ENCODE measurements at places on chromosomes 11 and 22.
A peak's percentile ranks its signal among the peaks of the same experiment; 100 is the strongest.

- no peak for DNase-seq
Observed at GRCh38 chr22:26357813-26358212, 71.2 kb upstream of the ASPHD2 start.

GRCh38 chr11:11966354-11966741 lies 42.1 kb downstream of the DKK3 start:
- no peak for DNase-seq

GRCh38 chr11:118885319-118885718 lies 1.6 kb downstream of the CXCR5 start:
- DNase-seq = no peak

- peak; percentile 15 for DNase-seq
Observed at GRCh38 chr11:11265994-11266606, 87.0 kb downstream of the CSNK2A3 start.

DNA sequence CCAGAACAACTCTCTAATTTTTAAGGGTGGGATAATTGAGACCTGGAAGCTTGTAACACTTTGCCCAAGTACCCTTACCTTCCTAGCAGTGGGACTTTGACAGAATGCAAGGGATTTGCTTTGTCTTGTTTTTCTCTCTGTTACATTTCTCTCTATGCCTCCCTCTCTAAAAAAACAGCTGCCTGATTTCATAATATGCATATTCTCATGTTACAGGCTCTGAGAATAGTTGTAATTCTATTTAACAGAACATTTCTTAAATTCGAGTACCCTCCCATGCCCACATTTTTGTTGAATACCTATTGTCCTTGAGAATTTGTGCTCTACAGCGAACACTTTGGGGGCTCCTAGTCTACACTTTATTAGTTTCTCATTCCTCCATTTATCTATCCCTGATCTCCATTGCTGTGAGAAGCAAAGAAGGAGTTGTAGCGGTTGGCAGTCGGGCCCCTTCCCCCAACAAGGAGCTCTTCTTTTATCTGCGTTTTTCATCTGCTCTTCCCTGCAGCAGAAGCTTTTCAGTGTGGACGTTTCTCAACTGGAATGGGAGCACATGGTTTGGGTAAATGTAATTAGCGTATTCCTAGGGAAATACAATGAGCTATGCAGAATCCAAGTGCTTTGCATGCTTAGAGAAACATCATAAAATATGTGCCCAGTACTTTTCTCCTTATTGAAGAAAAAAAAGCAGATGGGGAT lies 117.7 kb upstream of the CCDC90B start:
- DNase-seq = no peak

DNA sequence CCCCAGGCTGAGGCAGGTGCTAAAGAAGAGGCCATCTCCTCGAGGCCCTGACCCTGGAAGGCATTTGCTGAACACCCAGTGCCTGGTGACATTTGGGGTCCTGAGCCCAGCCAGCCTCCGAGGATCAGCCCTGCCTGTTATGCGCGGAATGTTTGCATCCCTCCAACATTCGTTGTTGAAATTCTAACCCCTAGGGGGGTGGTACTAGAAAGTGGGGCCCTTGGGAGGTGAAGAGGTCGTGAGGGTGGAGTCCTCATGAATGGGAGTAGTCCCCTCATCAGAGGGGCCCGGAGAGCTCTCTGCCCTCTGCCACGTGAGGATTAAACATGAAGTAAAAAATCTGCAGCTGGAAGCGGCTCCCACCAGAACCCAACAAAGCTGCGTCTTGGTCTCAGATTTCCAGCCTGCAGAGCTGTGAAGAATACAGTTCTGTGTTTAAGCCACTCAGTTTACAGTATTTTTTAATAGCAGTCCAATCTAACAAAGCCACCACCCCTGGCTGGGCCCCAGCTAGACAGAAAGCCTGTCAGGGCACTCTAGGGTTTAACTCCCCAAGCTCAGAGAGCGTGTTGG lies 35.3 kb upstream of the SEPTIN5 start:
- no peak for DNase-seq

DNA sequence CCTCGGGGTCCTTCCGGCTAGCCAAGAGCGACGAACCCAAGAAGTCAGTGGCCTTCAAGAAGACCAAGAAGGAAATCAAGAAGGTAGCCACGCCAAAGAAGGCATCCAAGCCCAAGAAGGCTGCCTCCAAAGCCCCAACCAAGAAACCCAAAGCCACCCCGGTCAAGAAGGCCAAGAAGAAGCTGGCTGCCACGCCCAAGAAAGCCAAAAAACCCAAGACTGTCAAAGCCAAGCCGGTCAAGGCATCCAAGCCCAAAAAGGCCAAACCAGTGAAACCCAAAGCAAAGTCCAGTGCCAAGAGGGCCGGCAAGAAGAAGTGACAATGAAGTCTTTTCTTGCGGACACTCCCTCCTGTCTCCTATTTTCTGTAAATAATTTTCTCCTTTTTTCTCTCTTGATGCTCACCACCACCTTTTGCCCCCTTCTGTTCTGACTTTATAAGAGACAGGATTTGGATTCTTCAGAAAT lies 1.9 kb upstream of the GCAT start:
- DNase-seq = peak; percentile 30

GRCh38 chr11:94401773-94402265 lies 600 bp upstream of the GPR83 start:
- DNase-seq = no peak

GRCh38 chr22:11605468-11605981 lies 3922.5 kb upstream of the OR11H1 start:
- DNase-seq = no peak

- DNase-seq = no peak
Observed at GRCh38 chr22:46455446-46455845, 82.0 kb downstream of the CELSR1 start.

GRCh38 chr11:30431127-30431814 lies 108.4 kb downstream of the ARL14EP start:
- DNase-seq = no peak

- no peak for DNase-seq
Observed at GRCh38 chr22:26385164-26385563, 43.9 kb upstream of the ASPHD2 start.

- DNase-seq = no peak
Observed at GRCh38 chr11:119671051-119671450, 57.9 kb downstream of the NECTIN1 start.

GRCh38 chr11:118223992-118224391 lies 819 bp downstream of the JAML start:
- DNase-seq = no peak

DNA sequence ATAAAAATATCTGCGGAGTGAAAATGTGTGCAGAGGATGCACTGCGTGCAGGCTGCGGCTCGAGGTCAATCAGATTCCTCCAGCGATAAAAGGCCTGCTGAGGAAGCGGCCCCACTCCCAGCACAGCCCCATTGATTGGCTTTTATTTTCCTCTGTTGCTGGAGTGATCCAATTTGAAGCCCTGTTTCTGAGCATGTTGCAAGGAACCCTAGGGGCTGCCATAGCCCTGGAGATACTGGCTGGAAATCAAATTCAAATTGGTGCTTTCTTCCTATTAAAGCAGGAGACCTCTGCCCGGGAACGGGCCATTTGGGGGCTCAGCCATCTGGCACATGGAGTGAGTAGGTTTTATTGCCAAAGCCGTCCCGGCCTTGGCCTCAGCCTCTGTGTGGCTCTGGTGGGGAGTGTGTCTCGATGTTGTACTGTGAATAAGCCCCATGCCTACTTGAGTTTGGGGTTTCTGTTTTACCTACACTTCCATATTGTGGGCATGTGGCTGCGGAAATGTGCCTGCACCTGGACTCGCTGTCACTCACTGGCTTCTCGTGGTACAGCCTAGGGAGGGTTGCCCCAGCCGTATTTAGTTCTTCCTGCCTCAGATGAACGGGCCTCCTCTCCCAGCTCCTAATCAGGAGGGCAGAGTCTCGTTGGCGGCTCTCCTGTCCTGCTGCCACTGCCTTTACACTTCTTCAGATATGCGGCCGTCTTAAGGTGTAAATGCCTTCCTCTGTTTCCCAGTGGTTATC lies 25.6 kb downstream of the PARVB start:
- DNase-seq = no peak

GRCh38 chr11:9397746-9398680 lies 13.6 kb downstream of the IPO7 start:
- DNase-seq = no peak

GRCh38 chr11:44548032-44548695 lies 17.3 kb upstream of the CD82 start:
- no peak for DNase-seq

- DNase-seq = peak; percentile 77
Observed at GRCh38 chr11:117226388-117227385, 5.2 kb downstream of the PCSK7 start.

- DNase-seq = no peak
Observed at GRCh38 chr11:98296091-98296880, 724.5 kb upstream of the CNTN5 start.

DNA sequence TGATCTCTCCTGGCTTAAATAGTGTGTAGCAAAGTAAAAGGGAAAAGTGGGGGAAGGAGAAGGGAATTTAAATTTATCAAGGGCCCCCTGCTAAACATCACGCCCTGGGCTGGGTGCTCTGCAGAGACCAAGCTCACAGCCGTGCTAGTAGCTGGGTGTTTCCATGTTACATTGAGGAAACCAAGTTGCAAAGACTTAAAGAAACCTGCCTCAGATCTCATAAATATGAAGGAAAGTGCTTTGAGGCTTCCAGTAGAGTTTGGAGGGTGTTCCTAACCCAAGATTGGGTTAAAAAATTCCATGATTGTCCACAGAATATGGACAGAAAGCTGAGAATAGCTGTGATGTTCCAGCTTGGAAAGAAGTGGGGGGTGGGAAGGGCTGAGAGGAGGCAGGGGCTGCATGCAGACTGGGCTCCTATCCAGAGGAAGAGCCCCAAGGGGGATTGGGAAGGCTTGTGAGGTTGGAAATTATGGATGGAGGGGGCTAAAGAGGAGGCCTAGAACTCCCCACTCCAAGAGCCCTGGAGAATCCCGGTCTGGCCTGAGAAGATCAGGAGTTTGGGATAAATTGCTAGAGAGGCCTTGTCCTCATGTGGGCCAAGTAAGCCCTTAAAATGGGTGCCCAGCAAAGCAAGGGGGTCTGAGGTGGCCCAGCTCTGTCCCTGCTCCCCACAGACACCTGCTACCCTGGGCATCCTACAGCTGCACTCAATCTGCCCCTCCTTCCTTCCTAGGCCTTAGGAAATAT lies 25.0 kb upstream of the OAF start:
- DNase-seq = no peak

GRCh38 chr11:29527391-29527936 lies 489.4 kb downstream of the KCNA4 start:
- peak; percentile 92 for DNase-seq

DNA sequence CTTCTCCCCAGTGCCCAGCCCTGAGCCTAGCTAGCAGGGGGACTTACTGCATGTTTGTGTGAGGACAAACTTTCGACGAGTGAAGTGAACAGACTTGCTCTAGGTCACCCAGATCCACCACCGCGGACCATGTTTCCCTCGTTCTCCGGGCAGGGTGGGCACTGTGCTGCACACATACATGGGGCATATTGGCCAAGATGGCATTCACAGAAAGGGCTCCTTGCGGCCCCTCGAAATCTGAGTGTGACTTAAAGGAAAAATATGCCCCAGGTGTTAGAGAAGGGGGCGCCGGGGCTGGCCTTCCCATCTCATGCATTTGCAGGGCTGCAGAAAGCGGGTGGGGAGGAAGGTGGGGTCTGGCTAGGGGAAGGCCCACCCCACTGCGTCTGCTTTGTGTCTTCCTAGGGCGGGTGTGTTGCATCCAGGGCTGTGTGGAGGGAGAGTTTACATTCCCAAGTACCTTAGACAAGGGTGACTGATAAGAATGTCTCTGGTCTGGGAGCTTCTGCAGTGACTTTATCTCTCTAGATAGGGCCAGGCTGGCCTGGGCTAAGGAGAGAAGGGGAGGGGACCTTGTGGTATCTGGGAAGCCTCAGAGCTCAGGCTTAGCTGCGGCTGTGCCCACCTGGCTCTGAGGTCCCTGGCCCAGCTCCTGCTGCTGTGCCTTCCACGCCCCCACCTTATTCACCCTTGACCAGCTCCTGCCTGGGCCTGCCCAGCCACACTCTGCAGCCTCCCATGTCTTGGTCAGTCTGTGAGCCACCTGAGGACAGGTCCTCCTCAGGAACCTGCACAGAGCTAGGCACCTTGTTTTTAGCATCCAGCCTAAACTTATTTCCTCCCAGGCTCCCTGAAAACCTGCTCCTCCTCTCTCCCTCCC lies 45.8 kb downstream of the LRRC32 start:
- no peak for DNase-seq

GRCh38 chr11:9473408-9473807 lies 12.6 kb downstream of the ZNF143 start:
- DNase-seq = no peak

- DNase-seq = no peak
Observed at GRCh38 chr11:76795290-76795935, 12.3 kb downstream of the TSKU start.

- DNase-seq = no peak
Observed at GRCh38 chr22:23803001-23803819, 16.4 kb downstream of the SMARCB1 start.

DNA sequence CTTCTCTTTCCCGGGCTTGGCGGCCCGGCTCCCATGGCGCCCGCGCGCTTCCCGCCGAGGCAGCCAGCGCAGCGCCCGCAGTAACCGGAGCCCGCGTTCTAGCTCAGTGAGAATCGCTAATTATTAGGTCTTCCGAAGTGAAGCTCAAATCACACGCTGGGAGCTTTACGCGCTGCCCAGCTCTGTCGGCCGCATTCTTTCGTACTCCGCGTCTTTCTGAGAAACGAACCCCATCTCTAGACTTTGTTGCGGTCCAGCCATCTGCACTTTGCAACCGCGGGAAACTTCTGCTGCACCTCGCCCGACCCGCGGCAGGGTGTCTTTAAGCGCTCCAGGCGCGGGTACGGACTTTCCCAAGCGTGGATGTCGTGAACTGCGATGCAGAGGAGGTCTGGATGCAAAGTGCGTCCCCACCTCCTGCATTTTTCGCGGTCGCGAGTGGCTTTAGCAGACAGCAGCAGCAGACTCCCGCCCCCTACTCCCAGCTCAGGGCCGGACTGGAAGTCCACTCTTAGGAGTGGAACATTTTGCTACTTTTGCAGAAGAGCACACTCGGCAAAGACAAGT lies 6.0 kb upstream of the PAX6 start:
- DNase-seq = no peak

DNA sequence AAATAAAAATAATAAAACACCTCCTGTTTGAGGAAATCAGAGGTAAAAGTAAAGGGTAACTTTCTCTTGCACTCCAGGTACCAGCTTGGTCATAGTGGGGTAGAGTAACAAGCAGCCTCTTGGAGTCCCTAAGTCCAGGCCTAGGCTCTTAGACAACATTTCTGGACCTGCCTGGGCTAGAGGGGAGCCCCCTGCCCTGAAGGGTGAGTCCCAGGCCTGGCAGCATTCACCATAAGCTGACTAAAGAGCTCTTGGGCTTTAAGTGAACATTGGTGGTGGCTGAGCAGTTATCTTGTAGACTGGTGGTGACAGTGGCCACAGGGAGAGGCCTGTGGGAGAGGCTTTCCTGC lies 18.6 kb upstream of the OR56A3 start:
- no peak for DNase-seq

Data from AML-193 (cell line).